ENCODE measurements at places on chromosomes 13 and 19.
A peak's percentile ranks its signal among the peaks of the same experiment; 100 is the strongest.

GRCh38 chr19:28881616-28882015, 331.3 kb downstream of the UQCRFS1 start:
- DNase-seq = no peak

- no peak for DNase-seq
These were observed 588 bp downstream of the DNASE2 start for GRCh38 chr19:12880551-12881171.

GRCh38 chr13:81172603-81173002, 831.7 kb upstream of the SPRY2 start:
- DNase-seq = no peak

- no peak for DNase-seq
These were observed 16.8 kb downstream of the RB1 start for GRCh38 chr13:48320399-48320790.

GRCh38 chr13:83845106-83845505, 37.2 kb downstream of the SLITRK1 start:
- no peak for DNase-seq

DNA sequence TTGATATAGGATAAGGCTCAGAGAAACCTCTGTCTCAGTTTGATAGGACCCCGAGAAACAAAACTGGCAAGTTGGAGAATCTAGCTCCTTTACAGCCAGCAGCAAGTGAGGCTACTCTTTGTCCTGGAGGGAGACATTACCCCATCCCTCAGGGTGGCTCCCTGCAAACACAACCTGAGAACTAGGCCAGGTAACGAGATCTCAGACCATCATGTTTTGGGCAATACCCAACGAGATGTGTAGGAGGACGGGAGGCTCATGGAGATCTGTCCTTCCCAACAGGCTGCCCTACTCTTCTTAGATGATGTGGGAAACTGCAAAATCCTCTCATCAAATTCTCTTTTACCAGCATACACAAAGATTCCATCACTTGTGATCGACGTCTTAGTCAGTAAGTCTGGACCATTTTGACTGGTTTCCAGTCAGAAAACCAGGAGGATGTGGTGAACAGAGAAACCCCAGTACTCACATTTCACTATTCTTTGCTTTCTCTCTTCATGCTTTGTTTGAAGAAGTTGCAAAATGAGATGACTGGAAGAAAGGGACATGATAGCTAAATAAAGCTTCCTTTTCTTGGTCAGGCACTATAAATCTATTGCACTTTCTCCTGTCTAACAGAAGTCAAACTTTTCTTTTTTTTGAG, 6.0 kb upstream of the CTU1 start:
- DNase-seq = no peak

DNA sequence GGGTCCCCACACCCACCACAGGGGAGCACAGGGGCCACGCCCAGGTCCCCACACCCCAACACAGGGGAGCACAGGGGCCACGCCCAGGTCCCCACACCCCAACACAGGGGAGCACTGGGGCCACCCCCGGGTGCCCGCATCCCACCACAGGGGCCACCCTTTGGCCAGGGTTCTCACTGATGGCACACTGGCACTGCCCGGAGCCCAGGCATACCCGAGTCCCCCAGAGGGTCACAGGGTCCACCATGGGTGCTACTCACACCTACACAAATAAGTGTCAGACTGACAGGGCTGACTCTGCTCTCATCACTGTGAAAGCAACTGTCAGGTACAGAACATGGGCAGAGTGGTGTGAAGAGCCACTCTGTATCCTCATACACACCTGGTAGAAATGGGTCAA, 98.8 kb downstream of the TUBGCP3 start:
- DNase-seq = no peak

DNA sequence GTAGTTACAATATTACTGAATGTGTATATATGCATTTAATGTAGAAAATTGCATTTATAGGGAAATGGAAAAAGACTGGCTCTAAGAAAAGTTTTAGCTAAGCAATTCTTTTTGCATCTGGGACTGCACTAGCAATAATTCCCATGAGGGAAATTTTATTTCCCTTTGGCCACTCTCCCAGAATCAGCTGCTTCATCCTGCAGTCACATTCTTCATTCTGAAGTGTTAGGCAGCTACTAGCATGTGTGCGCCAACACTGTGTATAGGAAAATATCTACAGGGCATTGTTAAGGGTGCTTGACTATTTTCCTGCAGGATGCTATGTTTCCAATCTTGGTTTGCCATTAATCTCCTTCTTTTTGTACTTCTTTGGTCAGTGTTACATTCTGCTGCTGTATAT, 312.8 kb upstream of the PCDH20 start:
- DNase-seq = peak; percentile 3

GRCh38 chr19:16263141-16263761, 61.4 kb upstream of the KLF2 start:
- no peak for DNase-seq

DNA sequence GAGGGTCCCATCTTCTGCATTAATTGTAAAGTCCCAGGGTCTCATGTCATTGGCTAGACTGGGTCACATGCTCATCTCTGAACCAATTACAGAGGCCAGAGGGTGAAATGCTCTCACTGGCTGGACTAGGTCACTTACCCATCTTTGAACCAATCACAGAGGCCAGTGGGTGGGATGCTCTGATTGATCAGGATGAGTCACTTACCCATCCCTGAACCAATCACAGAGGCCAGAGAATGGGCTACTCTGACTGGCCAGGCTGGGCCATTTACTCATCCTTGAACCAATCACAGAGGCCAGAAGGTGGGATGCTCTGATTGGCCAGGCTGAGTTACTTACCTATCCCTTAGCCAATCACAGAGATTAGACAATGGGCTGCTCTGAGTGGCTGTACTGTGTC, 5.3 kb downstream of the MISP start:
- DNase-seq = no peak

- DNase-seq = no peak
These were observed 7.9 kb upstream of the MAB21L1 start for GRCh38 chr13:35484384-35484783.

- no peak for DNase-seq
These were observed 12.1 kb upstream of the LGALS14 start for GRCh38 chr19:39692166-39692565.

GRCh38 chr19:444677-445210, 16.1 kb downstream of the SHC2 start:
- DNase-seq = no peak

- DNase-seq = no peak
These were observed 4.9 kb upstream of the ERCC1 start for GRCh38 chr19:45428384-45429231.

GRCh38 chr19:16897029-16897855, 8.4 kb downstream of the F2RL3 start:
- peak; percentile 2 for DNase-seq

DNA sequence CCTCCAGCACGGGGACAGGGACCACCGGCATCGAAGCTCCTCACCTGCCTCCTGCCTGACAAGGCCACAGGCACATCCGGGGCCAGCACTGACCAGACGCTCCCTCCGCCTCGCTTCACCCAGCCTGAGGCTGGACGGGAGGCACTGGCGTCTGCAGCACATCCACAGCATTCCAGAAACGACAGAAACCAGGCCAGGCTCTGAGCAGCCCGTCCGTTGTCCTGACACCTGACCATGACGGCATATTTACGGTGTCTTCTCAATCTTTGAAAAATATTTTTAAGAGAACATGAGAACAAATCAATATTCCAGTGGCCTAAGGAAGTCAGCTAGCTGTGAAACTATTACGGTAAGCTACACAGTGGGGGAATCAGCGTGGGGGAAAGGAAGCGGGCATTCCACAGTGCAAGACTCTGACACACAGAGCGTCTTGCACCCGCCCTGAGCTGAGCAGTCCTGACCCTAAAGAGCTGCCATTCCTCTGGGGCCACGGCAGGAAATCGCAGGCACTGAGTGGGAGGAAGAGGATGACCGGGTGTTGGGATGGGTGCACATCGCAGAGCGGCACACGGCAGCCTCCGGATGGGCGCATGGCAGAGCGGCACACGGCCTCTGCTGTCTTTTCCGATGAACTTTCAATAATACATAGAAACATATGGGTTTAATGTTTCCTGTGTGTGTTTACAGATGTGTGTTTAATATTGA, 26.8 kb downstream of the RASA3 start:
- DNase-seq = no peak

DNA sequence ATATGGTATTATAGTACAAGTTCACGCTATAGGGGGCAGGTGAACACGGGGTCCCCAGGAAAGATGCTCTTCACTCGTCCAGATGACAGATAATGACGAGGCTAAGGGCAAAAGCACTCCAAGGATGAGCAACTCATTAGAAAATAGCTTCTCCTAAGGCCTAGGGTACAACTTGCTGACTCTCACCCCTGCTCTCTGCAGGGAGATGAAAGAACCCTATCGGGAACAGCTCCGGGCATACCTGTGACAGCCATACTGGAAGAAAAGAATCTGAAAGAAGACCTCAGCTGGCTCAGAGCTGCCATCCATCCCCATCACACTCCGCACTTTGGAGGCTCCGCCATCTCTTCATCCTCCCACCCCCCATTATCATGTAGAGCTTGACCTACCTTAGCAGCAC, 17.5 kb upstream of the HSPH1 start:
- DNase-seq = no peak

- DNase-seq = no peak
These were observed 72.8 kb upstream of the CLDN10 start for GRCh38 chr13:95479731-95480130.

DNA sequence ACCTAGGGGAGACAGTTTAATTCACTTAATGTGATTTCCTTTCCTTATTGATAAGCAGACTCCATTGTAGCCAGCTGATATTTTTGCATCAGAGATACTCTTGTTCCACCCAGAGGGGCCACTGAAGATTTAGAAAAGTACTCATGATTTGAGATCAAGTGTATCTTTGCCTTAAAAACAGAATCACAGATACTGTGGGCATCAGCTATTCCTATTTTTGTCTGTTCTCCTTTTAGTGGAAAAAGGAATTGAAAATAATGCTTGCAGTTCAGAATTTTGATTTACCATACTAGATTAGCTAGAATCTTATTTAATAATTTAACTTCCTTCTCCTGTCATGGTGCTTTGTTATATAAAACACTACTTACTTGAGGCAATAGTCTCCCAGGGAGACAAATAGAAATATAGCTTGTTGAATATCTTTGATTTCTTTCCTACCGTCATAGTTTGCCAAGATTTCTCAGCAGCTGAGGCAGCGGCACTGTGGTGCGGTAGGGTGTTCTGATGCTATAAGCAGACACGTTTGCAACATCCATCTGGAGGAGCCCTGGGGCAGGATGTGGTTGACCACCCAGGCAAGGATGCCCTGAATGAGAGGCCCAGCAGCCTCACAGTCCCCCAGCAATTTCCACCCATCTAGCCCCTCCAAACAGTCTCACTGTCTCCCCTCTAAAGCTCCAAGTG, 47.0 kb upstream of the RAP2A start:
- no peak for DNase-seq

DNA sequence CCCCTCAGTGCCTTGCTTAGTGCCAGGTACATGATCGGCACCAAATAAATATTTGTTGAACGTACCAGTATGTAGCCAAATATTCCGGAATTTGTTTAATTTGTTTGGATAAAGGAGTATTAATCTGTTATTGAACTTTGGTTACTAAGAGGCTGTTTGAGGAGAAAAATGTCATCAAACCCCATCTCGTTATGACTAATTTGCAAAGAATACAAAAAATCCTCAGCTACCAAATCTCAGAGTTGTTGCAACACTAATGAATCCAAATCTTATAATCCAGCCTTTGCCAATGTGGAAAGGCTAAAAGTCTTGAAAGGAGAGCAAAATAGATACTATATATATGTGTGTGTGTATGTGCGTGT, 79.5 kb downstream of the KLF5 start:
- DNase-seq = peak; percentile 18

- DNase-seq = no peak
These were observed 256.1 kb upstream of the MAB21L1 start for GRCh38 chr13:35732565-35732964.

DNA sequence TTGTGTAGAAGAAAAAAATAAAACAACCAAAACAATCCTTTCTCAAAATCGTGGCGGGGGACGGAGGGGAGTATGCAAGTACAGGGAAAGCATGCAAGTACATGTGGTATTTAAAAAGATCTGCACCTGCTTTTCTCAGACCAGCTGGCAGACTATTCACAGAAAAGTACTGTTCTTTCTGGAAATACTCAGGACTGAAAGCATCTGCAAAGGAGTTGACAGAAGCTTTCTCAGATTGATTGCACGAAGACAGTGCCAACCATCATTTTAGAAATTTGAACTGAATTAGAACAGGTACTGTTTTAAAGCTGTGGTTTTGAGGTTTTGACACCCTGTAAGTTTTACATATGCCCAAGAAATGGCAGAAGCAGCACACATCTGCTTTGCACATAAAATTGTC, 19.8 kb upstream of the PCDH8 start:
- no peak for DNase-seq

- DNase-seq = no peak
These were observed 159.9 kb downstream of the USP12 start for GRCh38 chr13:27011661-27012060.
